ENCODE measurements at places on chromosomes 11 and 22.

DNA sequence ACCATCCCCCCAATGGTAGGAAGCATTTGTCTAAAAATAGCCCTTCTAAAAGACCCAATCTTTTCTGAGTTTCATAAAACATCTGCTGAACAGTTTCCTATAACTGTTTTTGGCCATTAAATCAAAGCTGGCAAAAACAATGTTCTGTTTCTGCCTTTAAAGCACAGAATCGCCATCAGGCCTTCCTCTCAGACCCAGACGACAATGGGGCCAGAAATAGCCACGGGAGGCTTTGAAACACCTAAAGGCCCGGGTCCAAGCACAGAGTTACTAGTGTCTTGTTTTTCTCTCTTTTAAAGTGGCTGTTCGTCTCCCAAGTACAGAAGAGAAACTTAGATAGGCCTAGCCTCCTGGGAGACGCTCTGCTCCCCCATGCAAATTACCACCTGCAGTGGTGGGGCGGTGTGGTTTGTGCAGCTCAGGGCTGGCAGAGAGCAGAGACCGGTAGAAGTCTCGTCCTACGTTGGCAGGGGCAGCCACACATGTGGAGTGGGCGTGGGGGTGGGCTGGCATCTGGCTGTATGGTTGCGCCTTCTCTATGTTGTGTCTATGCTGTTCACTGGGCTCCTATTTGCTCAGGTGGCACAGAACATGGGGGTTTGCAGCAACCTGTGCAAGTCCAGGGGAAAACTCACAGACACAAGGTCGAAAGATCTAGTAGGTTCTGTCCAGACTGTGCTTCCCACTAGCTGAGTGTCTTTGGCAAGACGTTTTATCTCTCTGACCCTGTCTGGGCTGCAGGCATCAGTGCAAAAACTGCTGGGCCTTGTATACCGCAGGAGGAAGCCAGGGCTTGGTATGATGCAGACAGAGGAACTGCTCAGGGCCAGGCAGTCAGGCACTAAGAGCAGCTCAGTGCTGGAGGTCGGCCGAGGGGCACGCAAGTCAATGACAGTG lies 23.6 kb upstream of the ETS1 start:
- DNase-seq, result no peak

- no peak for DNase-seq
Measured at GRCh38 chr11:69466039-69466438, 15.4 kb upstream of the LINC01488 start.

- no peak for DNase-seq
Measured at GRCh38 chr22:45281010-45281409, 3.7 kb upstream of the UPK3A start.

DNA sequence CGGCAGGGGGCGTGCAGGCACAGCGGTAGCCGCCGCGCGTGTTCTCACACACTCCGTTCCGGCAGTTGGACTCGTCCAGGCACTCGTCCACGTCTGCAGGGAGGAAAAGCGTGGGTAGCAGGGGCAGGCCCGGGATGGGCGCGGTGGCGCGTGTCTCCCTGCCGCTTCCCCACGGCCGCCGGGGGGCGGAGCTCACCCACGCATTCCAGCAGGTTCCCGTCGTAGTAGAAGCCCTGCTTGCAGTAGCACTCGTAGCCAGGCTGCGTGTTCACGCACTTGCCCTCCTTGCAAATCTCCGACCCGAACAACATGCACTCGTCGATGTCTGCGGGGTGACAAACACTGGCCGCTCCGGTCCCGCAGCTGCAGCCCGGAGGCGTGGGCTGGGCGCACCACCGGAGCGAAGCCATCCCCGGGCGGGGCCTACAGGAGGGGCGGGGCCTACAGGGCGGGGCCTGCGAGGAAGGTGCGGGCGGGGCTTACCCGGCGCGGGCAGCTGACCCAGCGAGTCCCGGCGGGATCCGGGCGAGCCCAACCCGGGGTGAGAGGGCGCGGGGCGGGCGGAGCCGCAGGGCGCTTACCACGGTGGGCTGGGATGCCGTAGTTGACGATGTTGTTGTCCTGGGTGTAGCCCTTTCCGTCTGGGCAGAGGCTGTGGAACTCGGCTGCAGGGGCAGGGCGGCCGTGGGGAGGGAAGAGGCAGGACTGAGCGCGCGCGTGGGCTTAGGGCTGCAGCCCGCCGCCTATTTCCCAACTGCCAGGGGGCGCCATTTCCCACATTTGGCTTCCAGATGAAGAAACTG lies 15.6 kb downstream of the SCYL1 start:
- DNase-seq, result peak; percentile 80

DNA sequence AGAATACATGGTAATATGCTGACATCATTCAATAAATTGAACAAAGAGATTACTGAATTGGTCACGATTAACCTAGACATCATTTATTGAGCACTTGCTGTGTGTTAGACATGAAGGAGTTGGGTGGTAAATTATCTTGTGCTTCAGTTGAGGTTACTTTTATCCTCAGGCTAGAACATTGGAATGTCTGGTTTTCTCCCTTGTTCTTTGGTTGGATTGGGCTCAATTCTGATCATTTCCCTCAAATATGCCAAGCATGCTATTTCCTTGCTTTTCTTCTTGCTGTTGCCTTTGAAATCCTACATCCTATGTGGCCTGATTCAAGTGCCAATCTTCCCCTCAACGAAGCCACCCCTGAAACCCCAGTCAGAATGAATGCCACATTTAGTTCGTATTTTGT lies 65.8 kb downstream of the DEUP1 start:
- no peak for DNase-seq

DNA sequence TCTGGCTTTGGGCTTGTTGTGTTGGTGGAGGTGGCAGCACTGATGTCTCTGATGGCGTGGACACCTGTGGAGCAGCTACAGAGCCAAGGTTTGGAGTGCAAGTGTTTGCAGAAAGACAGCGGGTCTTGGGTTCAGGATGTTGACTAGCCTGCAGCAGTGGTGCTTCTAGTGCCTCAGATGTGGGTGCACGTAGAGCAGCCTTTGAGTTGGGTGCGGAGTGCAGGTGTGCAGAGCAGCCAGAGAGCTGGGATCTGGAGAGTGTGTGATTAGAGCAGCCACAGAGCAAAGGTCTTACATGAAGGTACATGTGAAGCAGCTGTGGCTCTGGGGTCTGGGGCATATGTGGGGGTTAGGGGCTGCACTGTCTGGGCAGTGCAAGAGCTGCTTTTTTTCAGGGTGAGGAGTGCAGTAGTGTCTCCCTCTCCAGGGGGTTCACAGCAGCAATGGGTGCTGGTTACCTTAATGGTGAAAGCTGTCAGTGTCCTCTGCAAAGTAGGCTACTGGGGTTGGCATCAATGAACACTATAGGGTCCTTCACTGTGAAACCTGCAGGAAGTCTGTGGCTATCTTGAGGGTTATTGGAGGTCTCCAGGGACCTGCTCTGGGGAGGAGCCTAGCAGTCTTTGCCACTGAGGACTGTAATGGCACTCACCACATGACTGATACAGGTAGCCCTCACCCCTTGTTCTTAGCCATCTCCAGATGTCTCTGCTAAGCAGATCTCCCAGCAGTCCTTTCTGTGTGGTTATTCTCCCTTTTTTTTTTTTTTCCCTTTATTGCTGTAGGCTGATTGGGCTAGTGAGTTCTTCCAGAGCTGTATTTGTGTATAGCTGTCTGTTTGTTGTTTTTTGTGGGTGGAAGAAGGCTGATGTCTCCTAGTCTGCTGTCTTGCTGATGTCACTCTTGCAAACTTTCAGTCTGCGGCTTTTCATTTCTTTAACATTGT lies 14.3 kb downstream of the BIRC2 start:
- DNase-seq, result no peak

DNA sequence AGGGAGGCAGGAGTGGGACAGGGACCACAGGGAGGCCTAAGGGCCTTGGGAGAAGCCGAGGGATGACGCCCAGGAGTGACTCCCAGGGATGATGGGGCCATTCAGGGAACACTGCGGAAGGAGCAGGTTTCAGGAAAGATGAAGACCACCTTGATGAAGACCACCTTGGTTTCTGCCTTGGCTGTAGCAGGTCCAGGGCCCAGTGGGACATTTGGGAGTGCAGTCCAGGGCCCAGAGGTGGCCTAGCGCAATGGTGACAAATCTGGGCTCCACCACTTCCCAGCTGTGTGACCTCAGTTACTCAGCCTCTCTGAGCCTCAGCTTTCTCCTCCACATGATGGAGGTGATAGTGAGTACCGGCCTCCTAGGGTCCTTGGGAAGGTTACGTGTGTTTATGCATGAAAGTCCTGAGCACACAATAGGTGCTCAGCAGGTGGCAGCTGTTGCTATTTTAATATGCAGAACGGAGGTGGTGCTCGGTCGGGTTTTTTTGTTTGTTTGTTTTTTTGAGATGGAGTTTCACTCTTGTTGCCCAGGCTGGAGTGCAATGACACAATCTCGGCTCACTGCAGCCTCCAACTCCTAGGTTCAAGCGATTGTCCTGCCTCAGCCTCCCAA lies 770 bp downstream of the TSGA10IP start:
- DNase-seq, result no peak

DNA sequence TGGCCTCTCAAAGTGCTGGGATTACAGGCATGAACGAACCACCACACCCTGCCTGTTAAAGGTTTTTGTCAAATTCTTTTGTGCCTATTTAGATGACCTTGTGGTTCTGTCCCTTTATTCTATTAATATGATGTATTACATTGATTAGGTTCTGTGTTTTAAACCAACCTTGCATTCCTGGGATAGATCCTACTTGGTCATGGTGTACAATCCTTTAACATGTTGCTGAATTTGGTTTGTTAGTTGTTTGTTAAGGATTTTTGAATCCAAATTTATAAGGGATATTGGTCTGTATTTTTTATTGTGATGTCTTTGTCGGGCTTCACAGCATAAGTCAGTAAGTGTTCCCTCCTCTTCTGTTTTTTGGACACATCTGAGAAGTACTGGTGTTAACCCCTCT lies 29.0 kb upstream of the CLDN5 start:
- DNase-seq, result no peak

DNA sequence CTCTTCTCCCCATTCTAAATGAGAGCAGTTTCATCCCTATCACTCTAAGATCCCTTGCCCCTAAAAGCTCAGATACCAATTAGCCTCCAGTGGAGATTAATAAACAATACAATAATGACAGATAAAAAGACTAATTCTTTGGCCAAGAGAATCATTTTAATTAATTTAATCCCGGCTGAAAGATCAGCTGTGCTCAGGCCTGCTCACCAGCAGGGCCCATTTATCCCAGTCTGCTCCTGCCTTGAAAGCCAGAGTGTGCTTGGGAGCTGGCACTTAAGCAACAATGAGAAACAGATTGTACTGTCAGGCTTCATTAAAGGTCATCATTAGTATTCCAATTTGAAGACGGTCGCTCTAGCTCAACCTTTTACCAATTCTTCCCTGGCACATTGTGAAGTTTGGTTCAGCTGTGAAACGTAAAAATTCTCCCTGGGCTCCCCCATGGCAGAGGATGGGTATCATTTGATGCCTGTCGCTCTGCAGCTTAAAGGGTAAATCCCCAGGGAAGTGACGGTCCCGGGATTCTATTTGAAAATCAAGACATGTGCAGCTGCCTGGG lies 36.1 kb upstream of the HTATIP2 start:
- no peak for DNase-seq

DNA sequence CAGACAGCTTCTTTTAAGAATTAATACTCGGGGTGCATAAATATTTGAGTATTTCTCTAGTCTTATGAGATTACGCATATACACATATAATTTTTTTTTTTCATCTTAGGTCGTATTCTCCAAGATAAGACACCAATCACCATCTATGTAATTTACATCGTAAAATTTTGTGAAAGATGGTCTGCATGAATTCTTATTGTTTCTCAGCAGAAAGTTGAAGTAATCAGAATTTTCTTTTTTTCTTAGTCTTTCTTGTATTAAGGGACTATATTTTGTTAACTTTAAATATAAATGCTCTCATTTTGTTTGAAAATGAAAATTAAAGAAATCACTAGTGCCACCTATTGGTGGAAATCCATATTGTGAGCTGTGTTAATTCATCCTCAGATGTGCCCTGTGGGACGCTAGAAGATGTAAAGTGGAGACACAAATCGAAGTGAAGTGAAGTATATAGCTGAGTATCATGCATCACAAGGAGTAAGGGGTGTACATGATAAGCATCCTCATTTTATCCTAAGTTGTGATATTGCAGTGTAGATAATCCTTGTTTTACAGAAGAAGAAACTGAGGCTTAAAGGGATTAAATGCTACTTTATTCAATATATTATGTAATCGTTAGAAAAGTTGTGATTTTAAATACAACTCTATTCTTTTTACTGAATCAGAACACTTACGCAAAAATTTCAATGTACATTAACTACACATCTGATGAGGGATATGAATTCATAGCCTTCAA lies 2084.3 kb downstream of the LRRC4C start:
- DNase-seq, result no peak

DNA sequence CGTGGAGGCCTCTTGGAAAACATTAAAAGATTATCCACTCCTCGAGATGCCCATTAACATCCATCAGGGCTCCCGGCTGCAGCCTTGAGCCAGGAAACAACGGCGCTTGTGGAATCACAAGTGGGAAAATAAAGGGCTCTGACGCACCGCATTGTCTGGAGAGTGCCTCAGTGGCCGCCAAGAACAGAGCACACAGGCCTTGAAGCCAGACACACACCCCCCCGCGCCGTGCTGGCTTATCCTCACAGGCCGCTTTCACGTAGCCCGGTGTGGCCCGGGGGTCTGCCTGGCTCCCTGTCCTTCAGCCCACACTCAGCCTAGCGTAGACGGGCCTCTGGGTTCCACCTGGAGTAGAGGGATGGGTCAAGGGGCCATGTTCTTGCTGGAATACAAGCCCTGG lies 1020.5 kb downstream of the BRD1 start:
- no peak for DNase-seq

- no peak for DNase-seq
Measured at GRCh38 chr22:19402642-19403191, 28.8 kb downstream of the HIRA start.

- DNase-seq, result no peak
Measured at GRCh38 chr22:46081036-46081830, 69.1 kb upstream of the PPARA start.

DNA sequence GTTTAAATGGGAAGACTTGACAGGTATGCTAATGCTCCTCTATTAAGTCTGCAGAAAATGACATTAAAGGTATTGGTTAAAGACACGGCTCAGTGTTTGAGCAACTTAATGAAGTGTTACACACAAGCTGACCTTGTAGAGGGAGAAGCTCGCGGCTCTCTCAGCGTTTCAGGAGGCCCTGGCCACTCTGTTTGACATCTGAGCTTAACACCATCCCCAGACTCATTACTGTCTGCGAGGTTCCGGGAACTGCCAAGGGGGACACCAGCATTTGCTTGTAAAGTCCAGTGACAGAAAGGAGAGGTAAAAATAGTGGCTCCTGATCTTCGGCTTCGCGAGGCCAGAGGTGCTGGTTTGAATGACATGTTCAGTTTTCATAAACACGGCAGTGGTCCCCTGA lies 540.7 kb upstream of the CADM1 start:
- DNase-seq, result no peak

All from stimulated activated CD8-positive, alpha-beta memory T cell treated with anti-CD3 and anti-CD28 coated beads, Interleukin-15, amount 100 ng/mL, for 1 hour (primary cell).